ENCODE measurements at places on chromosomes 6 and 20.

DNA sequence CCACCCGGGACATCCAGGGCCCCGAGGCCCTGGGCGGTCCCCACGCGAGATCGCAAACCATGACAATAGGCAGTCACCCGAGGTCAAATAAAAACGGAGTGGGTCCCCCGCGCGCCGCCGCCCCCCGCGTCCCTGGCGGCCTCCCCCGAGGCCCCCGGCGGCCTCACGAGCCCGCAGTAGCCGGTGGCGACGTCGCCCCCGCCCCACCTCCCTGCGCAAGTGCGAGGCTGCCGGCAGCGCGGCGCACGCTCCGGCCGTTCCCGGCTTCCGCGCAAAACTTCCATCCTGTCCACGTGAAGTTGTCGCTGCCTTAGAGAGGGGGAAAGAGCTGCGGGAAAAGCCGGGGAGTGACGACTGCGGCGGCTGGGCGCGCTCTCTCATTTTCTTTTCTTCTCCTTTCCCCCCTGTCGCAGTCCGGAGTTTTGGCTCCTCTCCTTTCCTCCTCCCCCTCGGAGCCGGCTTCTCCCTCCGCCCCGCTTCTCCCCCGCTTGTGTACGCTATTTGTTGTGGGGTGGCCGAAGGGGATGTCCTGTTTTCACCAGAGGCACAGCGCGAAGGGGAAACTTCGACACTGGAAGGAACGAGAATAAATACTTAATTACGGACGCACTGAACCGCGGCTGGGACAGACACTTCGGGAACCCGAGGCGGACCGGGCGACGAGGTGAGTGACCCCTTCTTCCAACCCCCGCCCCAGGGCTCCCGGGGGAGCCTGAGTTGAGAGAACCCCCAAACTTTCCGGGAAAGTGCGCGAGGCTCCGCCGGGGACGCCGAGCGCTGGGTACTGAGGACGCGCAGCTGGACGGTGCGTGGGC is at the start of gene EYA4:
TSS of gene EYA4 (plus strand) at position 272 of the 815 bp plus-strand sequence. CDS start 33,424 bp downstream, outside the sequence.
- DNase-seq, result no peak

- DNase-seq, result no peak
These were observed 163.2 kb downstream of the DTNBP1 start for GRCh38 chr6:15499591-15499990.

GRCh38 chr20:18388860-18389259 is 78.0 kb downstream of the DZANK1 start:
- no peak for DNase-seq

- peak; percentile 83 for DNase-seq
These were observed 21.2 kb downstream of the TNFRSF21 start for GRCh38 chr6:47288267-47289090.

GRCh38 chr20:62666736-62667529 is 24.6 kb downstream of the SLCO4A1 start:
- DNase-seq, result no peak

DNA sequence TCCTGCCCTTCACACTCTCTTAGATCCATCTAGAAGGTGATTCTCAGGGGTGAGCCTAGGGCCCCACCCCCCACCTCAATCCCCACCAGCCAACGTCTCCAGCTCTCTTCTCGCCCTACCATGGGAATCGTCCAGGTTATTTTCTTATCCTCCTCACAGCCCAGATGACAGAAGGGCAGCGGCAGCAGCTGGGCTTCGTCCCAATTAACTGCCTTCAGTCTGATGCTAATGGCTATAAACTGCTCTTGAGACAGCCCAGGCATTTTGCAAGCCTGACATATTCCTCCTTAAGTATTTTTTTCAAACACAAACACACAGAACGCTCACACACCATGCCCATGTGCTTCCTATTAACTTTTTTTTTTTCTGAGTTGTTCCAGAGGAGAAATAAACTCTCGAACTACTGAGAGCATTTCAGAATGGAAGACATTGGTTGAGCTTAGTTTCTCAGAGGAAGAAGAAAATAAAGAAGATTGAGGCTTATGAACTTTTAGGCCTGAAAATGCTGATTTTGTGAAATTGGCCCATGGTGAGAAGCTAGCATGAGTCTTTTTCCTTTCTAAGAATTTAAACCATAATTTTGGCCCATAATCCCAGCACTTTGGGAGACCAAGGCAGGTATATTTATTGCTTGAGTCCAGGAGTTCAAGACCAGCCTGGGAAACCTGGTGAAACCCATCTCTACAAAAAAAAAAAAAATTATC is 124.6 kb downstream of the EYA2 start:
- DNase-seq, result no peak

GRCh38 chr6:4487538-4487937 is 288.7 kb upstream of the CDYL start:
- no peak for DNase-seq

DNA sequence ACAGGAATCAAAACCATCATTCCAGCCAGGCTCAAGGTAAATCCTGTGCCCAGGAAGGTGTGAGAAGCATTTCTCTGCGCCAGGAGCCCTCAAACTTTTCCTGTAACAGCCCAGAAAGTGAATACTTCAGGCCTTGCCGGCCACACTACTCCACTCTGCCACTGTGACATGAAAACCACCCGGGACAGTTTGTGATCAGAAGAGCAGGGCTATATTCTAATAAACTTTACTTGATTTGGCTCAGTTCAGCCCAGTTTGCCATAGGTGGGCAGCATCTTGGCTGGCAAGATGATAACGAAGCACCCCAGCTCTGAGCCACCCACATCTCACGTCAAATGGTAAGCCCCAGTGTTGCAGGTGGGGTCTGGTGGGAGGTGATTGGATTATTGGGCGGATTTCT is 249.4 kb downstream of the DLL1 start:
- no peak for DNase-seq

DNA sequence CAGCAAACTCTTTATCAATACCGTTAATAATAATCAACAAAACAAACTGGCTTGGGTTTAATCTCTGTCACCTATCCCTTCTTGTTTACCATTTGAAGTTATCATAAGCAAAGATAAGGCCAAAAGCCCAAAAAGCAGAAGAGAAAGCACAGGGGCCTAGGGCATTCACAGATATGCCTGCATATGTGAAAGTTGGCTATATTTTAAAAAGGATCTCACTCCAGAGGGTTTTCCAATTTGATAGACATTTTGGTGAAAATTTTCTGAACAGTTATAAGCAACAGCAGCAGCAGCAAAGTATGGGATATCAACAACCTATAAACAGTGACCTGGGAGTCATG is 101.1 kb downstream of the ATXN1 start:
- no peak for DNase-seq

DNA sequence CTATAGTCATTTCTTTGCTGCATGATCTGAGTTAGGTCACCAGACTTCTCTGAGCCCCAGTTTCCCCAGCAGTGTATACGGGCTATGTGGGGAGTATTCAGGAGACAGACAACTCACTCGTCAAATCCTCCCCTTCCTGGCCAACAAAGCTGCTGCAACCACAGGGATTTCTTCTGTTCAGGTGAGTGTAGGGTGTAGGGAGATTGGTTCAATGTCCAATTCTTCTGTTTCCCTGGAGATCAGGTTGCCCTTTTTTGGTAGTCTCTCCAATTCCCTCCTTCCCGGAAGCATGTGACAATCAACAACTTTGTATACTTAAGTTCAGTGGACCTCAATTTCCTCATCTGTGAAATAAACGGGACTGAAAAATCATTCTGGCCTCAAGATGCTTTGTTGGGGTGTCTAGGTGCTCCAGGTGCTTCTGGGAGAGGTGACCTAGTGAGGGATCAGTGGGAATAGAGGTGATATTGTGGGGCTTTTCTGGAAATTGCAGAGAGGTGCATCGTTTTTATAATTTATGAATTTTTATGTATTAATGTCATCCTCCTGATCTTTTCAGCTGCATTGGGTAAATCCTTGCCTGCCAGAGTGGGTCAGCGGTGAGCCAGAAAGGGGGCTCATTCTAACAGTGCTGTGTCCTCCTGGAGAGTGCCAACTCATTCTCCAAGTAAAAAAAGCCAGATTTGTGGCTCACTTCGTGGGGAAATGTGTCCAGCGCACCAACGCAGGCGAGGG is 594 bp upstream of the CDKN1A start:
- DNase-seq, result no peak

DNA sequence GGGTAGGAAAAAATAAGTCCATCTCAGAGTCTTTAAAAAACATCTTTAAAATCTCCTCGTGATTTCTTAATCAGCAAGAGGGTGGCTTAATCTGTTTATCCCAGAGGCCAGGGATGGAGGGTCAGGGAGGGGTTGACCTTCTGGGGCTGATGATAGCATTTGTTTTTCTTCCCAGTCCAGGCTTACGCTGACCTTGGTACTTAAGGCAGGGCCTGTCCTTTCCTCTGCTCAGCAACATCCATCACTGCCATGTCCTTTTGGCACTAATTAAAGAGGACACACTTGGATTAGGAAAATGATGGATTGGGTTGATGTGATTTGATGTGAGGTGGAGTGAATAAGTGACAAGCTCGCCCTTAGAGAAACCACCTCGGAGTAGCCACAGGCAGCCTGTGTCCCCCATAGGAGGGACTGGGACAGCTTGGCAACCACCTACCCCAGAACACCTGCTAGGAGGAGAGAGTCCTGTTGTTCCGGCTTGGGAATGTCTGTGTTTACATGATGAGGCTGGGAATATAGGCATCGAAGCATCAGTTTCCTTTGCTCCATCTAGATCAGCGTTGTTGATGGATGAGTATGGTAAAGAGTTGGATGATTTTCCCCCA is 44.2 kb downstream of the PHACTR3 start:
- DNase-seq, result no peak

- DNase-seq, result peak; percentile 29
These were observed 481 bp downstream of the ZNF133 start for GRCh38 chr20:18288749-18289267.

GRCh38 chr6:35498422-35499067 is 1.7 kb upstream of the TEAD3 start:
- DNase-seq, result no peak

GRCh38 chr20:61850457-61850856 is 215.2 kb downstream of the TAF4 start:
- no peak for DNase-seq

DNA sequence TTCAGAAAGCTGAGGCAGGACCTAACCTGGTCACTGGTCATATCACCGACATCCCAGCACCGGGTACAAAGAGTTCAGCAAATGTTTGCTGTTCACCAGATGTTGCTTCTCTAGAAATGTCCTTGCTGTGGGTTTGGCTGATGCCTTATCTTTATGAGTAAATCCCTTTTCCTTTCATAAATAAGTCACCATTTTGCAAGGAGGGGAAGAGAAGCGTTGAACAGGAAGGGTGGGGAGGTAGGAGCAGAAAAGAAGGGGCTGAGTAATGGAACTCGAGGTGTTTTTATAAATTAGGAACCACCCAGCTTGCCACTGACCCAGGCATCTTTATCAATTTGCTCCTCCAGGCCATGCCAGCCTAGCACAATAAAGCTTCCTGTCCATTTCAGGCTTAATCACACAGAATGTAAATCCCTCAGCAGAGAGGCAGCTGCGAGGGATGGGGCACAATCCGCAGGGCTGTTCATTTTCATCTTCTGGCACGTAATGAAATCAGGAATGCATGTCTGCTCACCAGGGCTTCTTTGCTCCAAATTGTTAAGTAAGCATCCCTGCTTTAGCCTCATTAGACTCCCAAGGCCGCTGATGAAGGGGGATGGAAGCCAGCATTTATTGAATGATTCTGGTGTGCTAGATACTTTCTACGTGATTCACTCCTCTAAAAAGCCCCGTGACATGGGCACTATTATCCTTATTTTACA is 371.9 kb upstream of the CHD6 start:
- no peak for DNase-seq

GRCh38 chr6:25997921-25998320 is 35.3 kb downstream of the TRIM38 start:
- no peak for DNase-seq

All from NCI-H510A treated with DMSO at 0.1 percent for 48 hours (cell line).